Right cardiac atrium (tissue), 5 donors: ENCODE measurements at places on chromosomes 5 and 9. TPM values are rescaled to one million over a fixed set of nuclear protein-coding genes. Genes with fewer than 3 reads are reported as not detected.

DNA sequence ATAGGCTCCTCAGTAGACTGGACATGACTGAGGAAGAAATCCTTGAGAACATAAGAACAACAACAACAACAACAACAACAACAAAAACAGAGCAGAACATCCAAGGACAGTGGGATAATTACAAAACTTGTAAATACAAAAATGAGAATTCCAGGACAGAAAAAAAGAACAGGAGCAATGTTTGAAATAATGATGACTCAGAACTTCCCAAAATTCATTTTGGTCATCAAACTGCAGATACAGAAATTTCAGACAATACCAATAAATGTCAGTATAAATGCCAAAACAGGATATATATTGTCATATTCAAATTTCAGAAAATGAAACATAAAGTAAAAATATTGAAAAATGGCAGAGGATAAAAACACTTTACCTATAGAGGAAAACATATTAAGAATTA, 259.0 kb downstream of the TRIM36 start:
- DNase-seq, result no peak

The HCN1 gene
- total RNA-seq, result 15.5 TPM

GRCh38 chr9:1007312-1007711, 30.9 kb downstream of the DMRT3 start:
- DNase-seq, result no peak

The PCDHGA5 gene
- total RNA-seq, result 4.7 TPM

The SUSD3 gene
- total RNA-seq, result 1.5 TPM

GRCh38 chr5:983238-983524, 25.4 kb upstream of the NKD2 start:
- peak; percentile 56 for DNase-seq

- no peak for DNase-seq
Observed at GRCh38 chr5:113017881-113018635, 41.5 kb downstream of the DCP2 start.

GRCh38 chr5:177431317-177432142, 5.1 kb downstream of the GRK6 start:
- DNase-seq, result peak; percentile 30

GRCh38 chr9:114894206-114894605, 36.2 kb downstream of the TNFSF8 start:
- DNase-seq, result no peak

GRCh38 chr9:129111528-129112151, 425 bp downstream of the PTPA start:
- peak; percentile 49 for DNase-seq

DNA sequence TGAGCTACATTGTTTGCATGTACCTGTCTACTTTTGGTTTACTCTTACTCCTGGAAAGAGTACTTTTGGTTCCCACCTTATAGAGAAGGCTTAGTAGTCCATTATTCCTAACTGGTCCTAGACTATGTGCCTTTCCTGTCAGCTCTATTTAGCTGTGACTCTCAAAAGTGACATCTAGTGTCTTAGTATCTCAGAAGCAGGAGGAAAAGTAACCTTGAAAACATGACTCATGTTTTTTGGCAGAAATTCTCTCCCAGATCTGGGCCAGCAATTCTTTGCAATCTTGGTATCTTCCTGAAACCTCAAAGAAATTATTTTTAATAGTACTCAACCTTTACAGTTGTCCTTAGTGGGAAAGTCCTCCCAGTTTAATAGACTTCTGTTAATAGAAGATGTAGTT, 691.7 kb upstream of the SEMA6A start:
- DNase-seq, result no peak

The TRIM36 gene
- total RNA-seq, result 0.68 TPM

DNA sequence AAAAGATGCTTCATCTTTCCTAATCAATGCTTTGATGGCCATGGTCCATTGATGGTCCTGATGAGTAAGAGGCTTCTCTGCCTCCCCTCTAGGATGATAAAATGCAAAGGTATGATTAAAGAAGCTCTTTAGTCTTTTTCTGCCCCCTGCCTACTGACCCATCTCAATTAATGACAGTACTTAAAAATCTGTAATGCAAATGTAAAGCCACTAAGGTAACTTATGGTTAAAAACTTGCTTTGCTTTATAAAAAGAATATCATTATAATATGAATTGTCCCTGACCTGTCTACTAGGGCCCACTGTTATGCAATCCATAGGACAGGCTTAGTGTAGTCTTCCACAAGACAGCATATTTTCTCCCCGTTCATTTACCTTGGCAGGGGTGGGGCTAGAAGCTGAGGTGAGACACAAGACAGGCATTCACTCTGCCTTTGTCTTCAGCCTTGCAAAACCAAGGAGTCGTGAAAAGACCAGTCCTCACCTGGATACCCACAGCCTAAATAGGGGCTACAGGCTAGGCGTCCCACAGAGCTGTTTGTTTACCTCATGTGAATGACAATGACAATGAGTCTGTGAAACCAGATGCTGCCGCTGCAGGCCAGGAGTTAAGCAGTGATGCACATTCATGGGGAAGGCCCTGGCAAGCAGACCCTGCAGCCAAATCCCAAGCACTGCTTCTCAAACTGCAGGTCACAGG, 60.4 kb downstream of the BNC2 start:
- no peak for DNase-seq

The SLIT3 gene
- 188 TPM for total RNA-seq

GRCh38 chr5:152271420-152271819, 133.7 kb downstream of the NMUR2 start:
- no peak for DNase-seq
